ENCODE measurements at places on chromosomes 3 and 15.
A peak's percentile ranks its signal among the peaks of the same experiment; 100 is the strongest.

- no peak for DNase-seq
Measured at GRCh38 chr3:175356899-175357324, 497.8 kb downstream of the NAALADL2 start.

DNA sequence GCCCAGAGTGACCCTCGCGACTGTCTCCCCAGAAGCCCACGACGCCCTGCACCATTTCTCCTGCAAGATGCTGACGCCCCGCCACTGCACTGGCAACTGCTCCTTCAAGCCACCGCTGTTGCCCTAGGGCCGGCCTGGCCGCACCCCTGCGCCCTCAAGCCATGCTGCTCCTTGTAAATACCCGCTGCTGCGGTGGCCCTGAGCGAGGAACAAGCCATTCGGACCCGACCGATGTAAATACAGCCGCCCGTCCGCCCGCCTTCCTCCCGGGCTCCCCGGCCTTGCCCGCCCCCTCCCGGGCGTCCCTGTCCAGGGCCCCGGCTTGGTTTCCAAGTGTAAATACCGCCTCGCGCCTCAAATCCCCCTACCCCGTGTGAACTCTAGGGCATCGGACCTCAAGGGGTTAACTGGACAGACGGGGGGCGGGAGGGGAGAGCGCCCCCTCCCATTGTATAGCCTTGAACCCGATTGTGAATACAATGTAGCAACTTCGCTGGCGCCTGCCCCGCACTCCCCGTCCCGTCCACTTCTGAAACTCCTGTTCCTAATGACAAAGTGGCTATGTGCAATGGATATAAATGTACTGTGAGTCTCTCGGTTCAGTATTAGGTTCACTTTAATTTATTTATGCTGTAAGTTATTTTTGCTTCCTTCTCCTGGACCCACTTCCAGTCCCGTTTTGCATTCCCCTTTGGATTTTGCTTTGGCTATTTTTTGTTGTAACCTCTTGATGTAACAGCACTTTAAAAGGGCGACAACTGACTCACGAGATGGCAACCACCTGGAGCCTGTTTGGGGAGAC lies 5.9 kb downstream of the RNU6-1 start:
- peak; percentile 83 for DNase-seq

DNA sequence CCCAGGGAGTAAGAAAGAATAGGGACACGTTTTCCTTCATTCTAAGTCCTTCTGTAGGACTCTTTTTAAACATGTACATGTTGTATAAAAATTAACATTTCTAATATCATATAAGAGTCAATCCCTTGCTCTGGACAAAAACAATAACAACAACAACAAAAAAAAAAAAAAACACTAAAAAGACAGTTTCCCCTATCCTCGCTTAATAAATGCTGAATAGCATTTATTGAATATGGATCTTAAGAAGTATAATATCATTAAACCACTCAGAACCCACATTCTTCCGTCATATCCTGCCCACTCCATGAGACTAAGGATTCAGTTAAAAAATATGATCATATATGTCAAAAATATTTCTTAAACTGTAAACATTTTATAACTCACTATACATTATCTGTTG lies 145.1 kb downstream of the AQP9 start:
- DNase-seq, result no peak

DNA sequence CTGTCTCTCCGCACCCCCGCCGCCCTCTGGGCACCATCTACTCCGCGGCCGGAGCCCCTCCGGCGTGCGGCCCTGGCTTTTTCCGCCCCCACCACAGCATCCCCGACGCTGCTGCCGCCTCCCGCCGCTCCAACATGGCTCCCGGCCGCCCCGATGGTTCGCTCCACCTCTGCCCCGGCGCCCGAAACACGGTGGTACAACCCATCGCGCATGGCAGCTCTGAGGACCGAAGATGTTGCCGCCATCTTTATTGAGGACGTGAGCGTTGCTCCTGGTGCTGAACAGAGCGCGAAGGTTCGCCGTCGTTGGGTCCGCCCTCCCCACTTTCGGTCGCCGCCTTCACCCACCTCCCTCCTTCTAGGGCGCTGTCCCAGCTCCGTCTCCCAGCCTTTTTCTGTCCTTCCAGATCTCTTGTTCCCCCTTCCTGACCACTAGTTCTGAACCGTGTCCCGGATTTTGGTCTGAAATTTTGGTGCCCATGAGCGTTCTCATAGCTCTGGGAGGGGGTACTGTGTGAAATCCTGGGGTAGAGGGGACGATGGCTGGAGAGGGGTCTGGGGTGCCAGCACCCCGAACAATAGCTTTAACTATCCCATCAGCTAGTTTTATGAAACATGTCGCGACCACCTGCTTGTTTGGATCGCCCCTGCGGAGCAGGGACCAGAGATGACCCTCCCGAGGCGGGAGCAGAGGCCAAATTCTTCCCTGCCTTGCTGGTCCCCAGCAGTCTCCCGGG lies at the start of gene CELSR3:
Gene CELSR3, minus strand, starts transcription at position 134 of the 736 bp plus-strand sequence. CDS start 252 bp downstream, outside the sequence.
- peak; percentile 80 for DNase-seq
